ENCODE measurements at places on chromosomes 2 and 18. TPM values are rescaled to one million over a fixed set of nuclear protein-coding genes. Genes with fewer than 3 reads are reported as not detected.
A peak's percentile ranks its signal among the peaks of the same experiment; 100 is the strongest.

DNA sequence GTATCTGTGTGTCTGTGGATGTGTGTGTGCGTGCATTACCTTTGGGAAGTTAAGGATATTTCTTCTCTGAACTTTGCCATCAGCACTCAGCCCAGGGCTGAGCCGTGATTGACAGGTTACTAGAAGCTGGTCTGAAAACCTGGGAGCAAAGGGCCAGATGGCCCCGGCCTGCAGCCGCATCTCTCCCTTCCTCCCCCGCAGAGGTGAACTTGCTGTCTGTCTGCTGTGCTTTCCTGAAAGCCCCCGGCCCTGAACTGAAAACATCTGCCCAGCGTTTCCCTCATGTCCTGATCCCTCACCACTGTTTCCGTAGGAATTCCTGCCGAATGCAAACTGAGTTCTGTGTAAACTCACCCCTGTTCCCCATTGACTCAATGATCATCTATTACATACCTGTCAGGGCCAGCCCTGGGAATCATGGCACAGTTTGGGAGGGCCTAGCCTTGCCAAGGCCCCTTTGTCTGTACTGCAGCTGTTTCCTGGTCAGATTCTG, 45.8 kb downstream of the MYCN start:
- no peak for DNase-seq

The GPR45 gene
- not detected for total RNA-seq

GRCh38 chr18:26383454-26384270, 157.4 kb downstream of the TAF4B start:
- peak; percentile 57 for DNase-seq

The ELMOD3 gene
- total RNA-seq: 18.6 TPM

The HJURP gene
- total RNA-seq: 115 TPM

DNA sequence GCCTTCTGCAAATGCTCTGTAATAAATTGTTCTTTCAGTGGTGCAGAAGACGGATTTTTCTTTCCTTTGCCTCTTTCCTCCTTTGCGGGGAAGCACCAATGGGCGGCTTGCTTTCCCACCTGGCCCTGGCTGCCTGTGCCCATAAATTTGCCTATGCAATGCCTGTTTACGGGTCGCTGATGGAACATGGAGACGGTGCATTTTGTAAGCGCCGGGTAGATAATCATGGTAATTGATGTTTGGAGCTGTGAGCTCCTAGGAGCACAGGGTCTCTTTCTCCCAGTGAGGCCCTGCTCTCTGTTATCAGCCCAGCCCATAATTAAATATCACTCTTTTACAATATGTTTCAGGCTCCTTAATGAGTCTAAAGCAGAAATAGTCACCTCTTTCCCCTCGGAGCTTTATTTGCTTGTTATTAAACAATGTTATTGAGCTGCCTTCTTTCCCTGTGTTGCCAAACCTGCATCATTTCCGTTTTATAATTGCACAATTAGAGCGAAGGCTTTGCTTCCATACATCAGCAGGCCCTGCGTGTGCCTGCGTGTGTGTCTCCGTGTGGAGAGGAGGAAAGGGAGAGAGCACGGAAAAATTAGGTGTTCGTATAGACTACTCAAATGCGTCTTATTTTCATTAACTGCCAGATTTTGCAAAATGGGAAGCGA, 437.4 kb upstream of the POU3F3 start:
- no peak for DNase-seq

DNA sequence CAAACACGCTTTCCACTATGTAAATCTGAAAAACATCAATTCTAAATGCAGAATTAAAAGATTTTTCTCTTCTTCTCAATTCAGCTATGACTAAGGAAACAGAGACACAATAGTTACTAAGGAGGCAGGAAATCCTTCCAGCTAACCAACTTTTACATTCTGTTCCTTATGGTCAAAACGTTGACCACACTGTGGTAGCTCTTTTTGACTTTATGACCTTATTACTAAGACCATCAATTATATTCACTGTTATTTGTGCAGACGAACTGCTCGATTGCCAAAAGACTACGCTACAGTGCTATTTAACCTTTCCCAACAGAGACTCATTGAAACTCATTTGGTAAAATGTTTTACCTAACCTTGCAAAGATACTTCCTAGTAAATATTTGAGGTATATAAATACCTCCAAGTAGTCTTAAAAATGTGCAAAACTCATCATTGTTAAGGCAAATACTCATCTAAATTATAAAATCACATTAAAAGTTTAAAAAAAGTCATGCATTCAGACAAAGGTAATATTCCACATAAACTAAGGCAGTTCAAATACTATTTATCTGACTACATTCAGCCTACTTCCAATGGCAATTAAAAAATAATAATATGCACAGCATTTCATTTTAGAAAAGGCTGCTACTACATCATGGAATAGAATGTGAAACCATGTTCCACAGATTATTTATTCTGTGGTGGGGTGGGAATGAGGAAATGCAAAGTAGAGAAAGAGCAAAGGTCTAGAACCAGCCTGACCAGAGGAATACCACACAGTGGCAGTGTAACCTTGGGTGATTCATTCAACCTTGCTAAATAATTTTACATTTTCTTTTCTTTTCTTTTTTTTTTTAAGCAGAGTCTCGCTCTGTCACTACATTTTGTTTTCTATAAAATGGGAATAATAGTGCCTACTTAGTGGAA, 139.9 kb downstream of the THADA start:
- DNase-seq: peak; percentile 82

The KCNJ3 gene
- total RNA-seq: not detected

DNA sequence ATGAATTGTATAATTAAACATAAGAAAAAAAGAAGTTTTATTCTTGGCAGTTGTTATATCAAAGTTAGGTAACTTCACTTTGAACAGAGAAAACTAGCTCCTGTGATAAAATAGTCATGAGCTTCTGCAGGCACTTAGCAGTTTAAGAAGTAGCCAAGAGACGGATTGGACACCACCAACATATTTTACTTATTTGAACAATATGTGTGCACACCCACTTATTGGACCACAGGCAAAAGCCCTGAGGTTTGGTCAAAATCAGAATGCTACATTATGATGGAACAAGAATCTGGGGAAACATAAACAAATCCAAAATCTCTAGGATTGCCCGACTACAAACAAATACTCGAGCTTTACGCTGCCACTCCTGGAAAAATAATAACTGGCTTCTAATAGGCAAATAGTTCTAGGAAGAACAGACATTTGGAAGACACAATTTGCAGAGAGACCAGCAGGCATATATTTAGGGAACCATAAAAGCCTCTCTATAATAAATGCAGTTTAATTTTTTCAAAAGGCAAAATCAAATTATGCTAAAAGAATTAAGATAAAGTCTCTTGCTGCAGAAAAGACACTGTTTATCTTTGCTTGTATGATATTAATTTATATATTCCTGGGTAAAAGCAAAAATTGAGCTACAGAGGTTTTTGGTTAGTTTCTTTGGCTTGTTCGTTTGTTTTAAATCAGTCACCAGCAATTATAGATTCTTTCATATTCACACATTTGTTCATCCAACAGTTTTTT, 117.9 kb downstream of the CDC42EP3 start:
- DNase-seq: no peak

- no peak for DNase-seq
These were observed 46.5 kb downstream of the KCNIP3 start for GRCh38 chr2:95343429-95344214.

DNA sequence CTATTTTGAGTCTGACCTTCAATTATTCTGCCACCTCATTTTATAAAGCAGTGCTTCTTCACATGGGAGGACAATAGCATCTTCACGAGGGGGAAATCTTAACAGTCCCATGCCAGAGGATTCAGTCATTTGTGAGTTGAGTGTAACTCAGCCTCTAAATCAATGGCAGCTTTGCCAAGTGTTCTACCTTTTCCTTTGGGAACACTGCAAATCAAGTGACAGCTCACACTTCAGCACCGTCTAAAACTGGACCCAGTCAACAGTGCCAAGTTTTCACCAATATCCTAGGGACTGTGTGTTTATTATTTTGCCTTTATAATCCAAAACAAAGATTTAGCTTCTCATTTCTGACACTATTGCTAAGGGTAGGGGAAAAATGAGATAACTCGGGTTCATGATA, 133.6 kb downstream of the FIGN start:
- DNase-seq: no peak

The GPR155 gene
- 2.9 TPM for total RNA-seq

DNA sequence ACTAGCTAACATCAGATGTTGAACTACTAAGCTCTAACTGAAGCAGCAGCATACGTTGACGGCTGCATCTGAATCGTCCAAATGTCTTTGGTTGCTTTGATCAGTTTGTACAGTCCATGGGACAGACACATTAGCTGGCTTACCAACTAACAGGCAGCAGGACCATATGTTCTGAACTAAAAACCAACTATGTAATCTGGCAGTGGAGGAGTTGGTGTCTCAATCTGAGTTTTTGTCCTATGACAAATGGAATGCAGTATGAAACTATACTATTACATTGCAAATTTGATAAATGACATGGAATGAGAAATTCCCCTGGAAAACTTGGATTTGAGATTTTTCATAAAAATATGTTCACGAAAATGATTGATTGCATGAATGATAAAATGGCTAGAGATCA, 79.5 kb downstream of the EPHA4 start:
- DNase-seq: no peak

GRCh38 chr2:71923143-71923525, 224.5 kb downstream of the CYP26B1 start:
- peak; percentile 94 for DNase-seq

- DNase-seq: peak; percentile 93
These were observed 39.0 kb downstream of the TBC1D8 start for GRCh38 chr2:101111917-101112771.

DNA sequence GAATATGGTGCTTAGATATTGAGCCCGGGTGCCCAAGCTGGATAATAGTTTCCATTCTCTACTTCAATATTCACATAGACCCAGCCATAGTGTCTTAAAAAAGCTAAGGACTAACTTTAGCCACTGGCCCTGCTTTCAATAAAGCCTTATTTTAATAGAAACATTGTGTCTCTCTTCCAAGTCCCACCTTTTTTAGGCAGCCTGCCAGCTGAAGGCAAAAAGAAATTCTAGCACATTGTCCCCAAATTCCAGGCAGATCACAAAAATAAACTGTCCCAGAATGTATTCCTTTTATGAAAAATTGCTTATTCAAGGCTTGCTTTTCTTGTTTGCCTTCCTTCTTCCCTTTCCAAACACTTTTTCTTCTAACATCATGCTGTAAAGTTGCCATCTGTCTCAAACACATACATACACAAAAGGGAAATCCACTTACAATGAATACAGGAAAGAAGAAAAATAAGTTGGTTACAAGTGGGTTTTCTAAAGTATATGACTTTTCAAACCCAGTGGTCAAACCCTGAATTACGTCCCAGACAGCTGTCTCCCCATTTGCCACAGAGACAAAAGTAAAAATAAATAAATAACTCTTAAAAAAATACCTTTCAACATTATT, 778.5 kb downstream of the BCL11A start:
- DNase-seq: no peak

The FBXO36 gene
- total RNA-seq: 6.4 TPM

DNA sequence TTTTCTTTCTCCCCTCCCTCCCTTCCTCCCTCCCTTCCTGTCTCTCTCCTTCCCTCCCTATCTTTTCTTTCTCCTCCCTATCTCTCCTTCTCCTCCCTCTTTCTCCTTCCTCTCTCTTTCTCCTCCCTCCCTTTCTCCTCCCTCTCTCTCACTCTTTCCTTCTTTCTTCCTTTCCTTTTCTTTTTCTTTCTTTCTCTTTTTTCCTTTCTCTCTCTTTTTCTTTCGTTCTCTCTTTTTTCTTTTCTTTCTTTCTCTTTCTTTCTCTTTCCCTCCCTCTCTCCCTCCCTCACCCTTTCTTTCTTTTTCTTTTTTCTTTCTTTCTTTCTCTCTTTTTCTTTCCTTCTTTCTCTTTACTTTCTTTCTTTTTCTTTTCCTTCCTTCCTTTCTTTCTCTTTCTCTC, 169.7 kb upstream of the LINC00305 start:
- DNase-seq: no peak

- DNase-seq: no peak
These were observed 101.0 kb downstream of the PTGR3 start for GRCh38 chr18:75107931-75108276.

- peak; percentile 57 for DNase-seq
These were observed 82.2 kb downstream of the CHRNA1 start for GRCh38 chr2:174682007-174682577.

DNA sequence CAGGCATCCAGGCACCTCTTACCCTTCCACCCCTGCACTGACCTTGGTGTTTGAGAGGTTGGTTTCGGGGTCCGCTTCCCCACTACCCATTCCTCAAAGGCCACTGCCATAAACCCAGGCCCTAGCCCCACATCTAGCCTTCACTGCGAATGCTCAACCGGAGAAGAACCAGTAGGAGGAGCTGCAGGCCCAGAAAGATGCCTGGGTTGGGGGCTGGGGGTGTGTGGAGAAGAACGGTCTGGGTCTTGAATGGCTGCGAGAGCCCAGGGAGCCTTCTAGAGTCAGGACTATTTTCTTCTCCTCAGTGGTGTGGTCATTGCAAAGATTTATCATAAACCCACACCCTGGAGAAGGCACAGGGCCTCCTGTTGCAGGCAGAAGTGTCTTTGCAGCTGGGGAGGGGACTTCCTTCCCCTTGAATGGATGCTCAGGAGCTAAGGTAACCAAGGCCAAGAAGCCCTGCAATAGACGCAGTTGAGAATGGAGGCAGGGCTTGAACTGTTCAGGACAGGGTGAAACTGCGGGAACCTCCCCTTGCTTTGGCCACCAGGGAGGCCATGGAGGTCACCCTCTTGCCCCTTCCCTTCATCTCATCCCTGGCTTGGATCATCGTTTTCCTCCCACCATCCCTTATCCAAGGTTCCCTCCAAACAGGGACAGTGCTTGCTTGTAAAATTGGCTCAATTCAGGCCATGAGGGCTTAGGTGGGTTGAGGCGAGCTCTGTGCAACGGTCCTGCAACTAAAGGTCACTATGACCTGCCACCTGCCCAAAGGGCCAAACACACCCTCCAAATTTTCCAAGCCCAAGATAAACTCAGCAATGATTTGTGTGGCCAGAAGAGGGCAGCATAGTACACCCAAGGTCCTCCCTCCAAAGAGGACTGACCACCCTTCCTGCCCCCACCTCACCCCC, 20.9 kb downstream of the THNSL2 start:
- peak; percentile 16 for DNase-seq

DNA sequence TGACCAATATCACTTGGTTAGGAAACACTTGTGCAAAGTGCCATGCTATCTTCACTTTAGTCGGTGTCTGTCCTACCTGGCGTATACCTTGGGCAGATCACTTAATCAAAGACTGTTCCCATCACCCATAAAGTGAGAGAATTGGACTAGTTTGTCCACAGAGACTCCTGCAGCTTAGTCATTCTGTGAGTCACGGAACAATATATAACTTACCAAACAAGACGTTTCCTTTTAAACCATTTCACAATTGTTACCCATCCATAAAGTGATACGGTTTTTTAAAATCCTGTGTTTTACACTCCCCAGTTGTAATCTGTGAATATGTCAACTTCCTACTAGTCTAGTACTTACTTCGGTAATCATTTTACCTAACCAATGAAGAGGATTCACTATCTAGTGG, 499.3 kb upstream of the SMIM21 start:
- peak; percentile 7 for DNase-seq

The MTHFD2 gene
- 92.6 TPM for total RNA-seq

DNA sequence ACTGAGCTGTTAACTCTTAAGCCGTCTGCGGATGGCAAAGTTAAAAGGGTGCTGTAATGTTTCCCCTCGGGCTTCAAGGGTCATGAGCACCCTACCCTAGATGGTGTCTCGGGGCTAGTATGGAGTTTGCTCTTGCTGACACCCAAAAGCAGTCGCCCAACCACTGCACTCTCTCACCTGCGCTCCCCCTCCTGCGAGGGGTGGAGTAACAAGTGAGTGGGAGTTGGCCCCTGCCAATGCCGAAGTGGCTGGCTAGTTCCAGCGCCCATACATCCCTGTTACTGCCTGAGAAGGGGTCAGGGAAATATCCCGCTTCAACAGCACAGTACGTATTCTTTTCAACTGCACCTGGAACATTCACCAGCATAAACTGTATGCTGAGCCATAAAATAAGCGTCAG, 47.5 kb downstream of the FAM117B start:
- DNase-seq: no peak

GRCh38 chr18:79460481-79461300, 65.0 kb downstream of the NFATC1 start:
- no peak for DNase-seq

All from RPMI7951 (cell line).